Stimulated activated CD4-positive, alpha-beta T cell treated with anti-CD3 and anti-CD28 coated beads, Interleukin-12 subunit alpha, Interleukin-12 subunit beta, amount 100 ng/mL, for 48 hours (primary cell): ENCODE measurements at places on chromosomes 6 and 20.

DNA sequence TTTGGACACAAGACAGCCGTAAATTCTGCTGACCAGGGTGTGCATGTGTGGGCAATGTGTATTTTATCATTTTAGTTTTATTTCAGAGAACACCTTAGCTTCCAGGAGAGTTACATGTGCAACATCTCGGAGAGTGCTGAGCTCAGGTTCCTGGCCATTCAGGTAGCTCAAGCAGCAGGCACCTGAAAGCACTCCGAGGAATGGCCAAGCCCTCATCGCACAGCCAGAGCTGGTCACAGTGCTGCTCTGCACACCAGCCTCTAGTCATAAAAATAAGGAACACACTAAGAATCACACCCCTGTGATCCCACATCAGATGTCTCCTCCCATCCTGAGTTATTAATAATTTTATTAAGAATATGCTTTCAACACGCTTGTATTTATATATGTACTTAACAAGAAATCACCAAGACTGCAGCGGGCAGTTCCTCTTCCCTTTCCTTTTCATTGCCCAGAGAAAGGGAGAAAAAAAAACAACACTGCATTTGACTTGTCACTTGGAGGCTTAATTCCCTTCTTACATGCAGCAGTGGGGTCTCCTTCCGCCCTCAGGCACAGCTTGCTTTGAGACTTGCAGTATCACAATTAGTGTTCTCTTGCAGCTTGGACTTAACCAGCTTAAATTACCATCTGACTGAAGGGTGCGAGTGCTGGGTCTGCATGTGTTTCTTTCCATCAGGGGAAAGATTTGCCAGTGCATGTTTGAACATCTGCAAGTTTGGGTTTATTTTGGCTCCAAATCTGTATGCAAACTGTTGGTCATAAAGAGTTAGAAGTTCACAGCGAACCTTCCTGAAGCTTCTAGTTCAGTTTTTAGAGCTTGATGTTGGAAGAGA lies 36.0 kb upstream of the IRF4 start:
- no peak for DNase-seq

DNA sequence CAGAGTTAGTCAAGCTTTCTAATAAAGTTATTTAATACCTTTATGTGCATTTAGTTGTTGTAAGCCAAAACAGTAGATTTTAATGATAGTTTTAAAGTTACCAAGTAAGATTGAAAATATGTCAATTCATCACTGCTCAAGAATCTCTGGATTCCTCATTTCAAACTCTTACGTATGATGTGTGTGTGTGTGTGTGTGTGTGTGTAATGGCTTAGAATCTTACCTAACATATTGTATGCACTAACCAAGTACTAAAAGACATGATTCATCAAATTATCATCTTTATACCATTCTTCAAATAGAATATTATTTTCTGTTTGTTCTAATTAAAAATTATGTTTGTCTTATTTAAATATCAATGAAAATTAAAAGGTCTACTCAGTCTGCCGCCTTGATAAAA lies 41.5 kb upstream of the ZNF337 start:
- DNase-seq, result no peak

- no peak for DNase-seq
These were observed 33.9 kb upstream of the ALDH8A1 start for GRCh38 chr6:134983823-134984222.

GRCh38 chr20:56793916-56794315 lies 164.8 kb downstream of the TFAP2C start:
- no peak for DNase-seq

DNA sequence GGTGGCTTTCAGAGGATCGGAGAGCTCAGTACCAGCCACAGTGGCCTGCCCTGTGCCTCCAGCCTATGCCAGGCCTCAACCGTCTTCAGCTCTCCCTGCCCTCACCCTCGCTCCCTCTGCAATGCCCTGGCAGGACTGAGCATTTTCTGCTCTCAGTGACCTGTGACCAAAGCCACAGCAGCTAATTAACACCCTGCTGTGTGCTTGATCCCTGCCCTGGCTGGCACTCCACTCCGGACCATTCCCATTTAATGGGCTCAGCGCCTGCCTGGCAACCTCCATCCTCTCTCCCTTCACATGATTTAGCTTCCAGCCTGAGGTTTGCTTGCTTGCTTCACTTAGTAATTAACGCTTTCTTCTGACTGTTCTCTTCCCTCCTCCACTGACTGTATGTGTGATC lies 287.5 kb downstream of the LRFN2 start:
- no peak for DNase-seq

- no peak for DNase-seq
These were observed 17.1 kb upstream of the GMNN start for GRCh38 chr6:24757611-24758010.

GRCh38 chr6:31131595-31131994 lies 7.3 kb downstream of the PSORS1C2 start:
- DNase-seq, result no peak
